G401 (cell line): ENCODE measurements at places on chromosomes 5 and 9. TPM values are rescaled to one million over a fixed set of nuclear protein-coding genes. Genes with fewer than 3 reads are reported as not detected.
A peak's percentile ranks its signal among the peaks of the same experiment; 100 is the strongest.

- DNase-seq = no peak
Measured at GRCh38 chr9:34572628-34573027, 16.9 kb downstream of the CNTFR start.

GRCh38 chr9:71742703-71743102 is 25.6 kb downstream of the CEMIP2 start:
- DNase-seq = no peak

DNA sequence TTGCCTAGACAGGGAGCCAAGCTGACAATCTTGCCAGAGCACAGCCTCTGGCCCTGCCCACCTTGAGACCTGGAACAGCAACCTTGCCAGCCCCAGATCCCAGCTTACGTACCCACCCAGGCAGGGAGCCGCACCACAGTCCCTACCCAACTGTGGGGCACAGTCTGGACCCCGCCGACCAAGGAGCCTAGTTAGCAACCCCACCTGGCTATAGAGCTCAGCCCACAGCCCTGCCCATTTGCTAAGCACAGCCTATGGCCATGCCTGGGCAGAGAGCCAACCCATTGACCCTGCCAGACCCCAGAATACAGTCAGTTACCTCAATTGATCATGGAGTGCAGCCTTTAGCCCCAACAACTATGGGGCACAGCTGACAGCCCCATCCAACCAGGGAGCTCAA is 97.9 kb upstream of the SH3GL2 start:
- no peak for DNase-seq

MCC gene
- 0.10 and 0.98 TPM in 2 replicates for total RNA-seq

GRCh38 chr9:18482371-18482770 is 8.4 kb downstream of the ADAMTSL1 start:
- DNase-seq = no peak

DNA sequence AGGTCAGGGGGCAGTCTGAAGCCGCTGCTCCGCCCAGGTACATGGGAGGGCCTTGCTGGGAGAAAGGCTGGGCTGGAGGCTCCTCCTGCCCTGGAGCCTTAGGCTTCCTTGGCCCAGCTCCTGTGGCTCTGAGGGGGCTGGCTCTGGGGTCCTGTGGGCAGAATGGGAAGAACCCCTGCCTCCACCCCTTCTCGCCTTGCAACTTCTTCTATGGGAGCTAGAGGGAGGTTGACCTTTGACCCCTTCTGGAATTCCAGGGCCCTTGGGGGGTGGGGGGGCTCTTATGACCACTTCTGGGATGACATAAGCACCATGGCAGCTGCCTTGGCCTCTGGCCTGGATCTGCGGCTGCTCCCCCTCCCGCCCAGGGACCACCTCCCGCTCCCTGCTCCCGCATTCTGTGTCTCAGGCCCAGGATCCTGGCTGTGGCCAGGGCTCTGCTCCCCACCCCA is 32.2 kb downstream of the IER5L start:
- DNase-seq = no peak

GRCh38 chr5:104513640-104514072 is 951.1 kb upstream of the NUDT12 start:
- no peak for DNase-seq

DNA sequence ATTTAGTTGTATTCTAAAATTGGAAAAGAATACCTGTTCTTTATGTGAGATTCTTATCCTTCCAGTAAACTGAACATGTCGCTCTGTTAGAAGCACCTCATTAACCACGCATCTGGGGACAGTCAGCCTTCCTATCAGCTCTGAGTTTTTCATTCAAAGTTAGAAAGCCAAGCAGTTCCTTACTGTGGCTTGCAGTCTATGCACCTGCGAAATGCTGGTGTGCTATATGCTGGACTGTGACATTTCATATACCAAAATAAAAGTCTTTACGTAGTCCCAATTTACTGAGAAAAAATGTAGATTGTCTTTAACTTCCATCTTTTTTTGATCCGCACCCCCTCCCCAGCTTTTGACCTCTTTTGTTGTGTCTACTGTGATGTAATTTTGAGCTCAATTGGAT is 4.3 kb downstream of the ANP32B start:
- no peak for DNase-seq

DNA sequence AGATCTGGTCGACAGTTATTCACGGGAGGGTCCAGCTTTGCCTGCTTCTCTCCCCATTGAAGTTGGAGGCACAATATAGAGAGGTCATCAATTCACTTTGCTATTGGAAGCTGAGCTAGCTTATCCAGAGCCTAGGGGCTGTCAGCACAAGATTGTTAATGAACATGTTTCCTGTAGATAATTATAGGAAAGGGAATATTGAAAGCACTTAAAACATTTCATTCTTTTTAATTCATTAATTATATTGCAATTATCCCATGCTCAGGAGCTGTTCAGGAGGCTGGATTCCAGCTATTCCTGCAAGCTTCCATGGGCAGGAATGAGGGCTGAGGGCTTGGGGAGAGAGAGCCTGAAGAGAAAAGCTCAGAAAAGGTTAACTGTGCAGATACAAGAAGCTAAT is 153.1 kb upstream of the BRINP1 start:
- no peak for DNase-seq

DNA sequence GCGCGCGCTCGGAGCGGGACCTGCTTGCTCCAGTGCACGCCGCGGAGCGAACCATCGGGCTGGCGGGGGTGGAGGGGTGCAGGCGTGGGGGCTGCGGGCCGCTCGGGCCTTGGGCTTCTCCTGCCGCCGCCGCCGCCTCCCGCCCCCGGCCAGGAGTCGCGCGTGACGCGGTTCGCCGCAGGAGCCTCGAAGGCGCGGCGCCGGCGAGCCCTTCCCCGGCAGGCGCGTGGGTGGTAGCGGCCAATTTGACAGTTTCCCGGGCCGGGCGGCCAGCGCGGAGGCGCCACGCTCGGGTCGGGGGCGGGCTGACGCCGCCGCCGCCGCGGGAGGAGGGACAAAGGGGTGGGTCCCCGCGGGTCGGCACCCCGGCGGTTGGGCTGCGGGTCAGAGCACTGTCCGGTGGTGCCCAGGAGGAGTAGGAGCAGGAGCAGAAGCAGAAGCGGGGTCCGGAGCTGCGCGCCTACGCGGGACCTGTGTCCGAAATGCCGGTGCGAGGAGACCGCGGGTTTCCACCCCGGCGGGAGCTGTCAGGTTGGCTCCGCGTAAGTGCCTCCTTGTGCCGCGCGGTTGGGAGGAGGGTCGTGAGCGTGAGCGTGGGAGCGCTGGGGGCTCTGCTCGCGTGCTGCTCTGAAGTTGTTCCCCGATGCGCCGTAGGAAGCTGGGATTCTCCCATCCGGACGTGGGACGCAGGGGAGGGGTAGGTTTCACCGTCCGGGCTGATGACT is at the start of gene TJP2:
TJP2 (plus strand) TSS at position 387 of the 725 bp plus-strand sequence; CDS start at position 483, 96 bp downstream.
- peak; percentile 58 for DNase-seq

DNA sequence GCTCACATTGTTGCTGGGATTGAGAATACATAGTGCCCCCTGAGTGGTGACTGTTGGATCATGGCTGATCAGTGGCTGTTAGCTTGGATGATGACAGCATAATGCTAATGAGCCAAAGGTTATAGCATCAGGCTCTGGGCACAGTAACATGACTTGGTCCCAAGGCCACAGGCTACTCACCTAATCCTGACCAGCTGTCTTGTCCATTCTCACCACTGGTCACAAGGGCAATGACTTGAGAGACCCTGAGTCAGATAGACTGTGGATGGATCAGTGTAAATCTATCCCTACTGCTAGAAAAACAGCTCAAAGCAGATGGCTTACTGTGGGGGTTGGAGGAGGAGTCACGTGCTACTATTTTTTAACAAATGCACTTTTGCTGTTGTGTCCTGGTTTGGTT is 74.7 kb downstream of the AOPEP start:
- DNase-seq = no peak

RGS14 gene
- 72.9 and 91.8 TPM in 2 replicates for total RNA-seq

DNA sequence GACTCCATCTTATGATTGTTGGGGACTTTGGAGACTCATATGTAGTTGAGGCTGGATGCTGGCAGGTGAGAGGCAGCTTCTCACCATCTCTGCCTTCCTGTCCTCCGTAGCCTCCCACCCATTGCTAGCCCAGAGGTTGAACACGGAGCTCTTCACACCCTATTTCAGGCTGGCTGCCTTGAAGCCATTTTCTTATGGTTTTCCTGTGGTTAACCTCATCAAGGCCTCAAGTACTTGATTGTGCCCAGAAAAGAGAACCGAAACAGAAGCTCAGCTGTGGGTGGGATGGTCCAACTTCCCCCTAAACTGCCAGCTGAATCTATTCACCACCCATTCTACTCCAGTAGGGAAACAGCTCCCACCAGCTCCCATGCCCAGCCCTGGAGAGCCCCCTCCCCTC is 102.9 kb downstream of the LIFR start:
- no peak for DNase-seq

GRCh38 chr9:84226126-84226525 is 114.4 kb downstream of the SLC28A3 start:
- no peak for DNase-seq
